ENCODE measurements at places on chromosomes 2 and 18.

DNA sequence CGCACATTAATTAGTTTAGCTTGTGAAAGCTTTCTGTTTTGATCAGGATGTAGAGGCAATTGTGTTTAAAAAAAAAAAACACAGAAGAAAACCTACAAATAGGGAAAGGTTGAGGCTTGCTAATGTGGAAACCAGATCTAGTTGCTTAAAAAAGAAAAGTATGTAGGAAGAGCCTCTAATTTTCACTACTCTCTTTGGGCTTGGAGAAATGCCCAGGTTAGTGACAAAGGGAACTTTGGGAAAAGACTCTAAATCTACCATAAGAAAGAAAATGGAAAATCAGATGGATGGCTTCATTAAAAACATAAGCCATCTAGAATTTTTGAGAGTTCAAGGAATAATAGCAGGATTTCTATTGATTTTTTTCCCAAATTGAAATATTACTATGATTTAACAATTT, 47.3 kb upstream of the SLC38A11 start:
- DNase-seq: no peak

DNA sequence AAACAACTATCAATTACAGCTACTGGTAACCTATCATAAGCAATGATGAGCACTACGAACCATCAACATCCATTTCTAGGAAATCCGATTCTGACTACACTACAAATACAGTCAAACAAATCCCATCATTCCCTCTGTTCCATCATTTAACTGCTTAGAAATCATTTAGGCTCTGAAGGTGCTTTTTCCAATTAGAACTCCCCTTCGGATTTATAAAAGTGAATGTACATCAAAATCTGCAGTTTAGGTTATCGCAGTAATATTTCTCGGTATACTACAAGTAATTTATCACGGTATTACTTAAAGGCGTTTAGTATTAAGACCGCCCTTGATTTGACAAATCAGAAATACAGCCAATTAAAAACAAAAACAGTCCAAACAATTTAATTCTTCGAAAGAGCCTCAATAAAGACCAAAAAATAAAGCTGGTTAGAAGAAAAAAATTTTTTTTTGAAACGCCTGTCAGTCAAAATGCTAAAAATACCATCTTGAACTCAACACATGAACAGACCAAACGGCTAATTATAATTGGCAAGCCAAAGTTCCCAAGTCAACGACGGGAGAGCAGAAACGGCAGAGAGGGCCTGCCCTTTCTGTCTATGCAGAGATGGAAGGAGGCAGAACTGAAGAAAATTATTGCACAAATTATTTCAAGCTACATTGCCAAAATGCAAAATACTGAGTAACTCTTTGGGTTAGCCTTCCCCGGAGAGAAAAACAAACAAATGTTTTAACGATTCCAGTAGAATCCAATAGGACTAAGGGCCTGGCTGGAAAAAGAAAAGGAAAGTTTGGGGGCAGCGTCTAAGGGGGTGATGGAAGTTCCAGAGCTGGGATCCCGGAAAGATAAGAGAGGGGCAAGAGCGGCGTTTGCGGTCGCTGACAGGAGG, 1.2 kb downstream of the VPS54 start:
- no peak for DNase-seq

- DNase-seq: no peak
These were observed 90.9 kb downstream of the RNF144A start for GRCh38 chr2:7007846-7008741.

DNA sequence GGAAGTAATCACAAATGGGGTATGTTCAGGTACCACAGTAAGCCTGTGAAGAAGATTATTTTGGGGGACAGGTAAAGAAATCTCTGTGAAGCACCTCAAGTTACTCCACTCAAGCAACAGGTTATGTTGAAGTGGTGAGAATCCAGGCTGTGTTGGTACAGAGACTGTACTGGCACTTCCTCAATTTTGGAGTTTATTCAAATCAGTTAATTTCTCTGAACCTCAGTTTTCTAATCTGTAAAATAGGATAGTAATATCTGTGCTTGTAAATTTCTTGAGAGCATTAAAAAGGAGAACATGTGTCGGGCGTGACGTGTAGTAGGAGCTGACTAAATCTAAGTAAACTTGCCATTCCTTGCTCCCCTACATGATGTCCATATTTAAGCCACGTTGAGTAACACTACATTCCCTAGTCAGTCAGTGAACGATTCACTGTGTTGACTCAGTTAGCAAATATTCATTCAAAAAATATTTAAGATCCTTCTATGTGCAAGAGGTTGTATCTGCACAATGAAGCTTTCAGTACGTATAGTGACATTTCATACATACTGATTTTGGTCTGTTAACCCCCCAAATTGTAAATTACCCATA, 504.2 kb downstream of the ZEB2 start:
- no peak for DNase-seq

- DNase-seq: no peak
These were observed 641 bp downstream of the MAPRE3 start for GRCh38 chr2:26970928-26971627.

- DNase-seq: no peak
These were observed 229.6 kb upstream of the CDH2 start for GRCh38 chr18:28406533-28406932.

DNA sequence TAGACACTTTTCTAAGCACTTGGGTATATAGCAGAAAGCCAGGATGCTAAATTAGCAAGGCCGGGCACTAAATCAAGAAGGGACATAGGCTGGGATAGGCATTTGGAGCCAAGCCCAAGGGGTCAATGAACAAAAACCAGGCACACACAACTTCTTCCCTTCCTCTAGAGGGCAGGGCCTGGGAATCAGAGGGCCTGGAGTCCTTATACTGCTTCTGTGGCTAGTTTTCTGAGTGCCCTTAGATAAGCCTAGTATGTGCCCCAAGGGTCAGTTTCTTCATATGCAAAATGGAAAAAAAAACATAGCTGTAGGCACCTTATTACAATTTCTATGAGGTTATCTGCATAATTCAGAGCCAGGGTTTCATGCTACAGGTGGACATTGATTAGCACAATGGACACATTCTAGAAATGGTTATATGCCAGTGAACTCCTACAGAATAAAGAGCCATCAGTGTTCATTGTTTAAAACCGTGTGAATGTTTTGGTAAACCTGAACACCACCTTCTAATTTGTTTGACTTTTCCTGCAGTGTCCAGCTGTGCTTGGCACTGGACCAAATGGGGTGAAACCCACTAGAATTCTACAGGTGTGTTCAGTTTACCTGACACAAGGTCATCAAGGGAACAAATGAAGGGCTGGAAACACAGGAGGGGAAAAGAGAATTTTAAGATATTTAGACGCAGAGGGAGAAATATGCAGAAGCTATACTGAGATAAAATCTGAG, 49.6 kb downstream of the PAX8 start:
- DNase-seq: no peak

- DNase-seq: no peak
These were observed 63.4 kb upstream of the KLF7 start for GRCh38 chr2:207229161-207229560.

DNA sequence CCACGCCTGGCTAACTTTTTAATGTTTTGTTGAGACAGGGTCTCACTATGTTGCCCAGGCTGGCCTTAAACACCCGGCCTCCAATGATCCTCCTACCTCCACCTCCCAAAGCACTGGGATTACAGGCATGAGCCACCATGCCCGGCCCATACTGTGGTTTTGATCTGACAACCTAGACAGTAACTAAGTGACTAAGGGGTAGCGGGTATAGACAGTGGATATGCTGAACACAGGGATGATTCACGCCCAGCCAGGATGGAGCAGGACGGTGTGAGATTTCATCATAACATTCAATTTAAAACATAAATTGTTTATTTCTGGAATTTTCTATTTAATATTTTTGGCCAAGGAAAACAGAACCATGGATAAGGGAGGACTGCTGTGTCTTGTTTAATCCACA, 36.0 kb upstream of the YPEL5 start:
- no peak for DNase-seq

DNA sequence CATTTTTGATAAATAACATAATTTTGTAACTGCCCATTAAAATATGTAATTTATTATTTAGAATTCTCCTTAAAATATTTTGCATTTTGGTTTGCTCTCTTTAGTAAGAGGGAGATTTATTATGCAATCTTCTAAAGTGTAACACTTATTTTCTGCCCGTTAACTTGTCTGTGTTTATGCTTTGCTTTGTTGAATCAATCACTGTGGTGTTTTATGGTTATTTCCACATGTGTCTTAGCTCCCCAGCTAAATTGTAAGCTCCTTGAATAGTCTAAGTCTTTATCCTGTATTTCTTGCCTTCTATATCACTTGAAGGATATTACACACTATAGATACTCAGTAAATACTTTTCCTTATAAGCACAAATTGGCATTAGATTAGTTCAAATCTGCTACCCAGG, 166.6 kb upstream of the SPRED2 start:
- no peak for DNase-seq

DNA sequence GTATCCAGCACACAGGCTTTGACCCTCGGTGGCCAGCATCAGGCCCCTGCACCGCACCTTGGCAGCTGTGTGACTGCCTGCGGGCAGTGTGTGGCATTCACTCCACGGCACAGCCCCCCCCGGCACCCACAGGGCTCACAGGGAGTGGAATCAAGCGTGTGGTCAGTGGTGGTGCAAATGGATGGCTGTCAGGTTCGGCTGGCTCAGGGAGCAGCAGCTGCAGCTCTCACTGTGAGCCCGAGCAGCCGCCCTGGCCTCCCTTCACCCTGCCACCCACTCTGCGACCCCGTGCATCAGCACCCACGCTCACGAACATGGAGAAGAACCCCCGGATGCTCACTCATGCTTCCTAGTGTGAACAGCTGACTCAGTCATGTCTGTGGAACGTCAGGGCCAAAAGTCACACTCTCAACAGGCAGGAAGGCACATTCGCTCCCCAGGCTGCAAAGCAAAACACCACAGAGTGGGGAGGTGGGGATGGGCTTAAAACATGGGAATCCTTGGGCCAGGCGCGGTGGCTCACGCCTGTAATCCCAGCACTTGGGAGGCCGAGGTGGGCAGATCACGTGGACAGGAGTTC, 41.5 kb upstream of the GPC1 start:
- no peak for DNase-seq

DNA sequence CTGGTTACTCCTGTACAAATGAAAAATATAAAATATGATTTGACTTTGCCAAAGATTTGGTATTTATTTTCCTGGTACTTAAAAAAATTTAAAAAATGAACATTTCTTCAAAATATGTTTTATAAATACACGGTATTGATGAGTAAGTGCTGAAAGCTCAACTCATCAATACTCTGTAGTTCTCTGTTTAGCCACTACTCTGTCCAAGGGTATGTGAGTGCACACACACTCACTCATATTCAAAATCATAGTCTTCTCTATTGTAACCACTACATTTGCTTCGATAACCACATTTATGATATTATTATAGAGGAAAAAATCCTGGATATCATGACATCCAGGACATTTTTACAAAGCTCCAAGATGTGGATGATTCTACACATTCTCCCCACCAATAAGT, 40.1 kb upstream of the GALNT5 start:
- DNase-seq: no peak

DNA sequence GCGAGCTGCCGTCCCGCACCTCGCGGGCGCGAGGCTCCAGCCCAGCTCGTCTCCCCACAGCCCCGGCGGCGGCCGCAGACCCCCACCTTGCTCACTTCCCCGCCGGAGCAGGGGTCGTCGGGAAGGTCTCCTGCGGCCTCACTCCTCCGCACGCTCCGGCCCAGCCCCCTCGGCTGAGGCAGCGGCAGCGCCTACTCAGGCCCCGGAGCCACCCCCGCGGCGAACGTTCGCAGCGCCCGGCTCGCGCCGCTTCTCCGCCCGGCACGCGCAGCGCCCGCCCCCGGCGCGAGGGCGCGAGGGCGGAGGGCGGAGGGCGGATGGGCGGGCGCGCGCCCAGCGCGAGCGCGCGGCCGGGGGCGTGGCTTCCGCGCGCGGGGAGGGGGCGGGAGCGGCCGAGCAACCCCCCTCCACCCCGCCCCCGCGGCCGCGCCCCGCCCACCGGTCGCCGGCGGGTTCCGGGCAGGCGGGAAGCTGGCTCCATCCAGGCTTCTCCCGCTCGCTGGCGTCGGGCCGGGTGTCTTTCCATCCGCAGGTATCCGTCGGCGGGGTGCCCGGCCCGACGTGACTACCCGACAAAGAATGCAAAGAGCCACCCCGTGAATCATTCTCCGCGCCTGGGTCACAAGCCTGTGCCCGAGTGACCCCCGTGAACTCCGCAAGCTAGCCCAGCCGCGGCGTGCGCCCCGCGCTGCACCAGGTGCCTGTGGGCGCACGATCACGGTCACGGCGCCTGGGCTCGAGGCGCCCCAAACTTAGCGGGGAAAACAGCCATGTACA, at the start of gene DTNB:
Gene DTNB, minus strand, starts transcription at position 278 of the 777 bp plus-strand sequence. CDS start 20,917 bp downstream, outside the sequence.
- DNase-seq: no peak

- DNase-seq: no peak
These were observed 216.3 kb upstream of the DTNA start for GRCh38 chr18:34493566-34494358.

DNA sequence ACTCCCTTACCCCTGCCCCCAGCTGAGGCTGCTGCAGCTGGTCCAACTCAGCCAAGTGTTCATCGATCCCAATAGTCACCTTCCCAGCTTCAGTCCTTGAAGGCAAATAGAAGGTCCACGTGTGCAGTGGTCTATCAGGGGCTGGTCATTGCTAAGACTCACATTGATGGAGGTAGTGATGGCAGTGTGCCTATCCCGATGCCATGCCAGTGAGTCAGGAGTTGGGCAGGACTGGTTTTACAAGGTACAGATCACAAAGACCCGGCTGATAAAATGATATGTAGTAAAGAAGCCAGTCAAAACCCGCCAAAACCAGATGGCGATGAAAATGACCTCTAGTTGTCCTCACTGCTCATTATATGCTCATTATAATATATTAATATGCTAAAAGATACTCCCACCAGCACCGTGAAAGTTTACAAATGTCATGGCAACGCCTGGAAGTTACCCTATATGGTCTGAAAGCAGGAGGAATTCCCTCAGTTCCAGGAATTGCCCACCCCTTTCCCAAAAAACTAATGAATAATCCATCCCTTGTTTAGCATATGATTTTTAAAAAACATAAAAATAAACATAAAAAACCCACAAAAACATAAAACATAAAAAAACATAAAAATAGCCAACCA, 2.9 kb upstream of the C2orf80 start:
- DNase-seq: no peak

- no peak for DNase-seq
These were observed at the start of gene NCKAP5 for GRCh38 chr2:133568172-133568571. Gene NCKAP5 (minus strand): TSS chr2:133568463. CDS start chr2:133517526, 50,937 bp downstream.

DNA sequence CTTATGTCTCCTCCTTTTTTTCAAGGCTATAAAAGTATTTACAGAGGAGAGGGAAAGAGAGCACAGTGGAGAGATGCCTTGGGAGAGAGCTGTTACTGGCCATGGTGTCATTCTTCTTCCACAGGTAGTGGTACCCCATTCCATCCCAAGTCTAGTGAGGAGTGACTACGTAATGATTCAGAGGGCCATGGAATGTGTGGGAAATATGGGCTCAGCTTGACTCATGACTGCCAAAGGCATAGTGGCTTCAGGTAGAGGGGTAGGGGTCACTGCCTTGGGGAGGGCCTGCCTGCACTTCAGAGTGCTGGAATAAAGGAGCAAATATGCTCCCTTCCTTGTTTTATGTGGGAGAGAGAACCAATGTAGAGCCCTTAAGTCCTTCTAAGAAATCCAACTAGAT, 620.6 kb downstream of the IRS1 start:
- no peak for DNase-seq

- DNase-seq: no peak
These were observed 562.1 kb downstream of the TMX3 start for GRCh38 chr18:68152770-68153169.

Measured in epithelial cell of proximal tubule (primary cell).